ENCODE measurements at places on chromosomes 7 and 10.

DNA sequence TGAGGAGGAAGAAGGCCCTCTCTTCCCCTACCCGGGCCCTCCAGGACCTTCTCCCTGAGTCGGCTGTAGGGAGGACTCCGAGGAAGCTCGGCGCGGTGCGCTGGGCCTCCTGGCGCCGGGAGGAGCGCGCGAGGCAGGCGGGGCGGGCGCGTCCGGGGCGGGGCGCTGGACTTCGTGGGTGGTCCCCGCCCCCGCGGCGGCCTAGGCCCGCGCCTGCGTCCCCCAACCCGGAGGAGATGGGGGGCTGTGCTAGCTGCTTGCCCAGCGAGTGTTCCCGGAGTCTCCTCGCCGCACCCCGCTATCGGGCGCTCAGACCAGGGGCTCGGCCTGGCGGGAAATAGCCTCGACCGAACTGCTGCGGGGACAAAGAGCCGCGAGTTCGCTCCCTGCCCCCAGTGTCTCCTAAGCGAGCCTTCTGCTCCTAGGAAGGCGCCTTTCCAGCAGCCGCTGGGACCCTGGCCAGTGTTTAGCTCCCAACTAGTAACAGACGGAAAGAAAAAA lies 19.2 kb upstream of the SMO start:
- no peak for DNase-seq

GRCh38 chr10:116826803-116827202 lies 22.5 kb upstream of the ENO4 start:
- DNase-seq, result no peak

GRCh38 chr7:116674508-116675173 lies 2.6 kb downstream of the MET start:
- no peak for DNase-seq

- no peak for DNase-seq
These were observed 178.4 kb downstream of the MGMT start for GRCh38 chr10:129645487-129645886.

DNA sequence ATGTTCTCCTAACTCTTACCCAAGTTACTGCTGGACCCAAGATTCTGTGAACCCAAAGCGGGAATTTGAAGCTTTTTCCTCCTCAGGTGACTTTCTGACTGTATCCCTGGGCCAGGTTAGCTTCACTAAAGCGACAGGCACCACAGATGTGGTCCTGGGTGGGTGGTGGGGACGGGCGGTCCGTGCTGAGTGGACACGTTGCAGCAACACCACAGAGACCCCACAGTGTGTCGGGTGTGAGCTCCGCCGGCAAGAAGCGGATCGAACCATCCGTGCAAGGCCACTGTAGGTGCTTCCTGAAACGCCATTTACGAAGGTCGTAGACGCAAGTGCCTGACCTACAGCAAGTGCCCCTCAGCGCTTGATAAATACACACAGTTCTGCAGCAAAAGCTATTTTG lies 325.9 kb downstream of the ADARB2 start:
- no peak for DNase-seq

- peak; percentile 39 for DNase-seq
These were observed 48.8 kb upstream of the SMNDC1 start for GRCh38 chr10:110353244-110354119.

GRCh38 chr10:52383088-52383487 lies 69.0 kb downstream of the DKK1 start:
- no peak for DNase-seq

GRCh38 chr10:69398466-69398865 lies 18.3 kb downstream of the TACR2 start:
- DNase-seq, result no peak

GRCh38 chr10:34641147-34641912 lies 173.8 kb downstream of the PARD3 start:
- DNase-seq, result no peak
